Lower lobe of right lung (tissue), 2 donors: ENCODE measurements at places on chromosomes 6 and 20.

DNA sequence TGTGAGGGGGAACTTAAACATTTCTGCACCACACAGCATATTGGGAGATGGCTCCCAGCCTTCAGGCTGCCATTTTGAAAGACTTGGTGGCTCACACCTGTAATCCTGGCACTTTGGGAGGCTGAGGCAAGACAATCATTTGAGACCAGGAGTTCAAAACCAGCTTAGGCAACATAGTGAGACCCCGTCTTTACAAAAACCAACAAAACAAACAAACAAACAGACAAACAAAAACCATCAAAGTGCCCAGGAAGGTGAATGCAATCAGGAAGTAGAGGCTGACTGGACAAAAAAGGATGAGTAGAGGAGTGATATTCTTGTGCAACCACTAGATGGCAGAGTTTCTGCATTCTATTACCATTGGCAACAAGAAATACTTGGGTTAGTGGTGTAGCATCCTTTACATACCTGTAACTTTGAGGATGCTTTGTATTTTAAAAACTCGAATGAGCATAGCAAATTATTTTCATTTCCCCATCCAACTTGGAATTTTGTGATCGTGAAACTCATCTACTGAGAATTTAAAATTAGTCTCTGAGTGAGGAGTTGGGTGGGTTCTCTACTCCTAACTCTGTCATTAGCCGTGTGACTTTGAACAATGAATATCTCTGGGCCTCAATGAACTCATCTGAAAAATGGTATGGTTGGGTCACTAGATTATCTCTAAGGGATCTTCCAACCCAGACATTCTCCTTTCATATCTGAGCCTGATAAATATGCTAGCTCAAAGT lies 84.4 kb downstream of the CRYBG1 start:
- no peak for DNase-seq

GRCh38 chr20:19330731-19331130 lies 118.3 kb downstream of the SLC24A3 start:
- no peak for DNase-seq

DNA sequence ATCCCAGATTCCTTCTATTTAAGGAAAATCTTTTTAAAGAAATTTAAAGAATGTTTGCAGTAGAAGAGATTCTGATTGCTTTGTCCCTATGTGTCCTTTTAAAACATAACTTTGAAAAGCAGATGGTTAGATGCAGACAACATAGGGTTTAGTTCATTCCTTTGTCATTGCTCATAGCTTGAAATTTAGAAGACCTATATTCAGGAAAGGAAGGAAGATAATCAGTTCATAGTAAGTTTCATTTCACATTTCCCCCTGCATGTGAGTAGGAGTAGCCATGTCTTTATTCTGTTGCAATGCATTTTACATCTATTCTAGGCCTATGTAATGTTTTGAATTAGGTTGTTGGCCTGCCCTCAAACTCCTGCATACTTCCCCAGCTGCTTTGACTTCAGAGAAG lies 197.9 kb upstream of the GRIK2 start:
- DNase-seq: no peak

DNA sequence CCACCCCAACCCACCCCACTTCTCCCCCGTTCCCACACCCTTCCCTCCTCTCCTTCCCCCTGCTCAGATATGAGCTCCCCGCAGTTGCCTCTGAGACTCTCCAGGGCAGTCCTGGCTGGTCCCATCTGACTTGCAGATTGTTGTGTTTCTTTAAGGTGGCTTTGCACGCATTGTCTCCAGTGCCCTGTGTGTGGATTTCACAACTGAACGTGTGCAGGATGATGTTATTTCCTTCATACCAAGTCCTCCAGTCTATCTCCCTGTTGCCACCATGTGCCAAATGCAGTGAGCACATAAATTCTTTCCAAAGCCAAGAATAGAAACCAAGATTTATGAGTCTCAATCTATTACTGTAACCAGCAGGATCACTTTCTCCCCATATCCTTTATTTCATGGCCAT lies 79.1 kb downstream of the TMEM242 start:
- DNase-seq: no peak

- DNase-seq: no peak
Measured at GRCh38 chr6:168778201-168778600, 337.2 kb downstream of the SMOC2 start.

DNA sequence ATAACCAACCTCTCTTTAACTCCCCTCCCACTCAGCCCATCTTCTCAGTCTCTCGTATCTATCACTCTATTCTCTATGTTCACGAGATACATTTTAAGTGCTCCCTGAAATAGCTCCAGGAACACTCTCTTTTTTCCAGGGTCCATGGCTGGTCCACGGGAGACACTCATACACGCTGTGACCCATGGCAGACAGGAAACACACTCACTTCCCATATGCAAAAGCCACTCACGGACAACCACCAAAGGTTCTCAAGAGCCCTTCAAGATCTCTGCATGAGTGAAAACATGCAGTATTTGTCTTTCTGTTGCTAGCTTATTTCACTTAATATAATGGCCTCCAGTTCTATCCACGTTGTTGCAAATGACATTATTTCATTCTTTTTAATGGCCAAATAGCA lies 71.4 kb upstream of the PCSK2 start:
- DNase-seq: no peak

- DNase-seq: no peak
Measured at GRCh38 chr6:32085759-32086459, 23.2 kb downstream of the TNXB start.

GRCh38 chr6:119430805-119431204 lies 81.2 kb upstream of the MAN1A1 start:
- DNase-seq: no peak
